ENCODE measurements at places on chromosomes 12 and 14.

- no peak overlapping the region for H3K4me3 ChIP-seq
- peaks cover 8% of the 10 kb centered on the region for H3K36me3 ChIP-seq
- peaks cover 21% of the 10 kb centered on the region for H3K4me1 ChIP-seq
- H3K27ac ChIP-seq: peak overlapping the region; percentile 51
Observed at GRCh38 chr12:76460807-76461206, 98.8 kb downstream of the OSBPL8 start.

DNA sequence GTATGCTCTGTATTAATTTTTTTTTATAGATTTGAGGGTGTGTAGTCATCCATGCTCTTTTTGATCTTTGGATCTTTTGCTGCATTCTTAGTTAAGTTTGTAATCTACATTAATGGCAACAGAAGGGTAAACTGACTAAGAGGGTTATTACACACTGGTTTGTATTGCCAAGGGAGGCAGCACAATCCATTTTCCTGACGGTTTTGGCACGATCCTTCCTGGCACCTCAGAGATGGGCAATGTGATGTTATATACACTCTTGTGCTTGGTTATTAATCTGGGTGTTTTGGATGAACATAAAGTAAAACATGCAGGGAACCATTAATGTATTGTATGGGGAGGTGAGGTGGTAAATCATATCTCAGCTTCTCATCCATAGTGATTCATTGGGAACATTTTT is 98.8 kb upstream of the SLC38A2 start:
- H3K4me3 ChIP-seq: no peak overlapping the region
- DNase-seq: no peak
- no peak overlapping the region for H3K27ac ChIP-seq
- H3K4me1 ChIP-seq: peaks cover 28% of the 10 kb centered on the region
- H3K36me3 ChIP-seq: peaks cover 6% of the 10 kb centered on the region

GRCh38 chr12:91357381-91357780 is 174.8 kb upstream of the DCN start:
- H3K27me3 ChIP-seq: peaks cover 7% of the 10 kb centered on the region
- no peak for DNase-seq
- no peaks in the 10 kb centered on the region for H3K36me3 ChIP-seq
- H3K4me3 ChIP-seq: no peak overlapping the region
- no peaks in the 10 kb centered on the region for H3K4me1 ChIP-seq
- no peak overlapping the region for H3K27ac ChIP-seq

- DNase-seq: no peak
- no peaks in the 10 kb centered on the region for H3K27me3 ChIP-seq
- H3K27ac ChIP-seq: no peak overlapping the region
- H3K36me3 ChIP-seq: no peaks in the 10 kb centered on the region
- no peaks in the 10 kb centered on the region for H3K4me1 ChIP-seq
Observed at GRCh38 chr14:100910888-100911664, 7.6 kb upstream of the RTL1 start.

- H3K36me3 ChIP-seq: no peaks in the 10 kb centered on the region
- no peak overlapping the region for H3K27ac ChIP-seq
- H3K4me3 ChIP-seq: no peak overlapping the region
Observed at GRCh38 chr12:70627677-70628076, 9.6 kb downstream of the PTPRB start.

GRCh38 chr12:75842090-75842489 is 189.5 kb downstream of the PHLDA1 start:
- no peak for DNase-seq
- no peaks in the 10 kb centered on the region for H3K36me3 ChIP-seq

DNA sequence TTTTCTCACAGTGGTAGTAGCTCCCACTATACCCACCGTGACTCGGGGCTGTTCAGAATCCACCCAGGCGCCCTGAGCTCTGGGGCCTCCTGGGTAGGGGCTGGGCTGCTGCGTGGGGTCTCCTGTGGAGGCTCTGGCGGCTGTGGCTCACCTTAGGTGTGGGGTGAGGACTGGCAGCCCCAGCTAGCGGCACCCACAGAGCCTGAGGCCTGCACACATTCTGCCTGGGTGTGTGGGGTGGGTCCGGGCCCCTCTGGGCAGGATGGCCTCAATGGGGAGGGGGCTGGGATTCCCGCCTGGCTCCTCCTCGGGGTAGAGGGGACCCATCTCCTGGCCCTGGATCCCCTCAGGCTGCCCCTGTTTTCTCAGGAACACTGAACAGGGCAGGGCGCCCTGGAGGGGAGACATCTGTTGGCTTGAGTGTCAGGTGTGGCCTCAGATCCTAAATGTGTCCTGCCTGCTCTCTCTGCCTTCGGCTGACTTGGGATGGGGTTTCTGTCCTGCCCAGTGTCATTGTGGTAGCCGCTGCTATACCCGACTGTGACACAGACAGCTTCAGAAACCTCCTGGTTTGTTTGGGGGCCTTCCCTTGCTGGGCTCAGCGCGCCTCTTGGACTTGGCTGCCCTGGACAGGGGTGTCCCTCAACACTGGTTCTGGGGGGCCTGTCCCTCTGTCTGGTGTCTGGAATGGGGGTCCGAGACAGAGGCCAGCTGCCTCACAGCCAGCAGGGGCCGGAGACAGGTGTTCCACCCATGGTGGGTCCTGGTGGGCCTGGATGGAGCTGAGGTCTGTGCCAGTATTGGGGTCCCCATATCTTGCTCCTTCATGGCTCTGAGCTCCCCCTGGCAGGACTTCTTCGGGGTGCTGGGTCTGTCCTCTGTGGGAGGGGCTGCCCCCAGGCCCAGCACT is 354.9 kb downstream of the TMEM121 start:
- peak overlapping the region; percentile 47 for H3K4me3 ChIP-seq
- DNase-seq: no peak
- H3K27ac ChIP-seq: no peak overlapping the region
- no peaks in the 10 kb centered on the region for H3K36me3 ChIP-seq
- no peaks in the 10 kb centered on the region for H3K27me3 ChIP-seq

GRCh38 chr14:67492538-67492937 is 4.0 kb upstream of the TMEM229B start:
- peaks cover 5% of the 10 kb centered on the region for H3K36me3 ChIP-seq
- H3K4me3 ChIP-seq: peak overlapping the region; percentile 43
- DNase-seq: no peak
- peaks cover 46% of the 10 kb centered on the region for H3K4me1 ChIP-seq
- no peaks in the 10 kb centered on the region for H3K27me3 ChIP-seq
- peak overlapping the region; percentile 84 for H3K27ac ChIP-seq

GRCh38 chr12:54394281-54394719 is 9.8 kb upstream of the ZNF385A start:
- H3K4me1 ChIP-seq: peaks cover 28% of the 10 kb centered on the region
- no peaks in the 10 kb centered on the region for H3K36me3 ChIP-seq
- no peak overlapping the region for H3K27ac ChIP-seq
- peaks cover 2% of the 10 kb centered on the region for H3K27me3 ChIP-seq
- peak; percentile 56 for DNase-seq

GRCh38 chr14:90697577-90698206 is 118.5 kb downstream of the TTC7B start:
- H3K27ac ChIP-seq: no peak overlapping the region
- H3K27me3 ChIP-seq: peaks cover 1% of the 10 kb centered on the region
- H3K36me3 ChIP-seq: no peaks in the 10 kb centered on the region

GRCh38 chr14:103693515-103693914 is 21.7 kb downstream of the XRCC3 start:
- H3K36me3 ChIP-seq: peaks cover 2% of the 10 kb centered on the region
- H3K4me1 ChIP-seq: peaks cover 43% of the 10 kb centered on the region
- no peak for DNase-seq
- no peak overlapping the region for H3K4me3 ChIP-seq
- no peaks in the 10 kb centered on the region for H3K27me3 ChIP-seq

GRCh38 chr14:89723930-89724627 is 230.5 kb downstream of the EFCAB11 start:
- H3K4me3 ChIP-seq: peak overlapping the region; percentile 69
- H3K4me1 ChIP-seq: peaks cover 39% of the 10 kb centered on the region
- no peaks in the 10 kb centered on the region for H3K36me3 ChIP-seq
- no peak overlapping the region for H3K27ac ChIP-seq

DNA sequence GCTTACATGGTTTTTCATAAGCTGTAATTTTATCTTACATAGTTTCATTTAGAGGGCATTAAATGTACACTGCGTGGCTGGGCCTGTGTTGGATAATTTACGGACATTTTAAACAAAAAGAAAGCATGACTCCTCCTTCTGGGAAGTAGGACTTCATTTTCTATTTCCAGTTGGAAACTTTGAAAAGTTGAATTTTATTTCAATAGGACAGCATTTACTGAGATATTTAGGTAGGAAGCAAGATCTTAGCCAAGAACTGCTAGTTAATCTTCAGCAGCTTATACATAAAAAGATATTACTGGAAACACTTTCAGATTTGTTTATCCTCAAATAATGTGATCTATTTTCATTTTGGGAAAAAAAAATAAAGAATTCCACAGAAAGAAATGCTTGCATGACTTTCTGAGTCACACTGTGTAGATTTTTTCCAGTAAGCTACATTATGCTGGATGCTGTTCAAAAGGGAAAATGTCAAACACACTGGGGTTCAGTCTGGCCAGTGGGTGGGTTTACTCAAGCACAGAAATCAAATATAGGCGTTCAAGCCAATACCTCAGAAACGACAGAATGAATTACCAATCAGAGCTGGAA is 239.4 kb upstream of the KRR1 start:
- no peak overlapping the region for H3K4me3 ChIP-seq
- H3K27me3 ChIP-seq: peaks cover 2% of the 10 kb centered on the region
- no peaks in the 10 kb centered on the region for H3K36me3 ChIP-seq
- no peaks in the 10 kb centered on the region for H3K4me1 ChIP-seq
- no peak for DNase-seq
- H3K27ac ChIP-seq: no peak overlapping the region

DNA sequence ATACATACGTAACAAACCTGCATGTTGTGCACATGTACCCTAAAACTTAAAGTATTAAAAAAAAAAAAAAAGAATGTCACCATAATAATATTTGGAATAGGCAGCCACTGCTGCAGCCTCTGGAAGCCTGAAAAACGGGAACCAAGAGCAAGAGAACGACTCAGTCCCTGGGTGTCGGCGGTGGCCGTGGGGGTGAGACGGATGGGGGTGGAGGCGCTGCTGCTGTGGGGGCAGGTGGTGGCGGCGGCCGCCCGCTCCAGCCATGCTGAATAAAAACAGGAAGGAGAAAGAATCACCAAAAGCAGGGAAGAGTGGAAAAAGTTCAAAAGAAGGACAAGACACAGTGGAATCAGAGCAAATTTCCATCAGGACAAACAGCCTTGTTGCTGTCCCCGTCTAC is 46.9 kb downstream of the ZFYVE21 start:
- H3K27me3 ChIP-seq: no peaks in the 10 kb centered on the region
- H3K27ac ChIP-seq: no peak overlapping the region
- peak overlapping the region; percentile 44 for H3K4me3 ChIP-seq
- peaks cover 18% of the 10 kb centered on the region for H3K4me1 ChIP-seq
- peaks cover 8% of the 10 kb centered on the region for H3K36me3 ChIP-seq

- H3K36me3 ChIP-seq: no peaks in the 10 kb centered on the region
- H3K4me3 ChIP-seq: no peak overlapping the region
- no peak for DNase-seq
- peaks cover 2% of the 10 kb centered on the region for H3K27me3 ChIP-seq
- H3K4me1 ChIP-seq: peaks cover 3% of the 10 kb centered on the region
- no peak overlapping the region for H3K27ac ChIP-seq
Observed at GRCh38 chr14:77663293-77663692, 44.5 kb downstream of the ALKBH1 start.

DNA sequence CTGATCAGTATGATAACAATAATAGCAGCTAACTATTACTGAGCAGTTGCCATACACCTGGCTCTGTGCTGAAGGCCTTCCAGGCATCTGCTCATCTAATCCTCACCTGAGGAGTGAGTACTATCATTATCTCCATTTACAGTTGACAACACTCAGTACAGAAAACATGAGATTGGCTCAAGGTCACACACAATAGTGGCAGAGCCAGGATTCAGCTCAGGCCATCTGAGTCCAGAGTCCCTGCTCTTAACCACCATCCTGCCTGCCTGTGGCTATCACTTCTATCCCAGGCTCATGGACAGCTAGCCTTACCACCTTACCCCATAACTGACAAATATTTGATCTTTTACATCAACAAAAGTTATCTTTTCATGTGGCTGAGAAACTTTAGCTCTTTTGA is 155.5 kb downstream of the PPM1H start:
- no peak overlapping the region for H3K4me3 ChIP-seq
- peaks cover 2% of the 10 kb centered on the region for H3K27me3 ChIP-seq
- no peaks in the 10 kb centered on the region for H3K4me1 ChIP-seq
- H3K27ac ChIP-seq: no peak overlapping the region

DNA sequence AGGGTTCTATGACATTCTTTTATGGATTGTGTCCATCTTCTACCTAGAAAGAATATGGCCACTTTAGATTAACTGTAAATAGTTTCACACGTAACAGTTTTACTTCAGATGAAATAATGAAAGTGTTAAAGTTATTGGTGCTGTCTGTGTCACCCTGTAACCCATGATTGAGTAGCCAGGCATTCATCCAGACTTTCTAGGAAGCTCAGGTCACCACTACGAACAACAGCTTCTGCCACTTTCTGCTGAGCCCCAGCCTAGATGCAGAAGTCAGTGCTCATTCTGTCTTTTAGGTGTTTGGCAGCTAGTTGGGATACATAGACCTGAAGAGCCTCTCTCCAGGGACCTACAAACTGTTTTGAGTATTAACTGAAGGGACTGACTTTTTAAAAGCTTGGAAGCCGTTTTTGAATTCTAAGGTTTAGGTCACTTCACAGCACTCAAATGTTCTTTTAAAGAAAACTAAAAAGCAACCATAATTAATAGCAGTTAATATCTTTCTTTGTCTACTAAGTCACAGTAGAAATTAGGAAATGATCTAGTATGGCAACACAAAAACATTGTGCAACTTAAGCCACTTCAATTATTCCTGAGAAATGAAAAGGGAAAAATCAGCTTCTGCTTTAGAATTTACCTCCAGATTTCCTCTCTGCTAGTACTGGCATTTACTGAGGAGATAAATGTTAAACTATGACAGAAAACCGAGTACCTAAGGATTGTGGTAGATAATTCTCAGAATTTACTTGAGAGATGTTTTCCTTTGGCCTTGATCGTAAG is 266.9 kb downstream of the CCDC91 start:
- peaks cover 42% of the 10 kb centered on the region for H3K36me3 ChIP-seq
- no peak overlapping the region for H3K4me3 ChIP-seq
- DNase-seq: no peak
- H3K27me3 ChIP-seq: no peaks in the 10 kb centered on the region
- H3K4me1 ChIP-seq: peaks cover 9% of the 10 kb centered on the region
- H3K27ac ChIP-seq: peak overlapping the region; percentile 45

DNA sequence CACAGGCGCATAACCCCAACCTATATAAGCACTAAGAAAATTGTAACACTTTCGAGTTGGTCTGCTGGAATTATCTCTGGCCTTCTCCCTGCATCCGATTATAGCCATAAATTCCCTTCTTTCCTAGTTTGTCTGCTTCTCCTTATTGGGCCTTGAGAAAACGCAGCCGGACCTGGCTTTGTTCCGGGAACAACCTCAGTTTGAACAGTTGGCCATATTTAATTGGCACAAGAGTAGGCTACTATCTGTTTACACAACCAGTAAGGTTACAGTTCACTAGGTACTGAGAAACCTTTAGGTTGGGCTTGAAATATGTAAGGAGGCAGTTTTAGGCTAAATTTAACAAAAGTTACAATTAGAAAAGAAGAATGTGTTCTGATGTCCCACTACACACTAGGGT is 176.1 kb downstream of the IPO8 start:
- no peak for DNase-seq
- H3K36me3 ChIP-seq: no peaks in the 10 kb centered on the region
- H3K4me3 ChIP-seq: no peak overlapping the region
- no peak overlapping the region for H3K27ac ChIP-seq

Data from memory B cell (primary cell).